ENCODE measurements at places on chromosomes 16 and 17.
A peak's percentile ranks its signal among the peaks of the same experiment; 100 is the strongest.

DNA sequence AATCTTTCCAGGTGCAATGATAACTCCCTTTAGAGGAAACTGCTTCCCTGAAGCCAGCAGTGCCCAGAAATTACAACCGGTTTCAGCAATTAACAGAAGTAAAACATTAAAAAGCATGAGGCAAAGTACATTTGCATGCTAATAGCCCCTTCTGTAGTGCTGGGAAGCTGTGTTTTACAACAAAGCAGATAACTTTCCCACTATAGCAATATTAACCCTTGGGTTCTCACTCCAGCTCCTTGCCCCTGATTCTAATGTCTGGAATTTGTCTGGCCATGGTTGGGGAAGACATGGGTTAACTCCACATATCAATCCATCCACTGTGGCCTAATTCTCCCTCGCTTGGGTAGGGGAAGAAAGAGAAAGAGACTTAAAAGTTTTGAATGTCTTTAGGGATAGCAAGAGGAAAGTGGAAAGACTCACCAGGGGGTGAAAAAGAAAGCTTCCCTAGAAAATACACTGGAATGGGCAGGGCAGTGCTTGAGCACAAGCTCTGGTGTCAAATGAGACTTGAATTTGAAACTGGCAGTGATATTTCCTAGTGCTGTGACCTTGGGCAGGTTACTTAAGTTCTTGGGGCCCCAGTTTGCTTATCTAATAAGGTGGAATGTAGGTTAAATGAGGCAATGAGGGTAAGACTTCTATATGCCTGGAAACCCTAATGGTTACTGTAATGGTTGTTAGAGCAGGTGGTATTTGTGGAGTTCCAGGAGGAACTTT is 102.0 kb downstream of the SOX9 start:
- no peak for DNase-seq

- DNase-seq, result no peak
These were observed 51.6 kb downstream of the ACTG1 start for GRCh38 chr17:81460856-81461460.

GRCh38 chr16:69131167-69131838 is 1.1 kb downstream of the CHTF8 start:
- DNase-seq, result no peak

- DNase-seq, result no peak
These were observed 18.1 kb upstream of the C16orf87 start for GRCh38 chr16:46848768-46849764.

DNA sequence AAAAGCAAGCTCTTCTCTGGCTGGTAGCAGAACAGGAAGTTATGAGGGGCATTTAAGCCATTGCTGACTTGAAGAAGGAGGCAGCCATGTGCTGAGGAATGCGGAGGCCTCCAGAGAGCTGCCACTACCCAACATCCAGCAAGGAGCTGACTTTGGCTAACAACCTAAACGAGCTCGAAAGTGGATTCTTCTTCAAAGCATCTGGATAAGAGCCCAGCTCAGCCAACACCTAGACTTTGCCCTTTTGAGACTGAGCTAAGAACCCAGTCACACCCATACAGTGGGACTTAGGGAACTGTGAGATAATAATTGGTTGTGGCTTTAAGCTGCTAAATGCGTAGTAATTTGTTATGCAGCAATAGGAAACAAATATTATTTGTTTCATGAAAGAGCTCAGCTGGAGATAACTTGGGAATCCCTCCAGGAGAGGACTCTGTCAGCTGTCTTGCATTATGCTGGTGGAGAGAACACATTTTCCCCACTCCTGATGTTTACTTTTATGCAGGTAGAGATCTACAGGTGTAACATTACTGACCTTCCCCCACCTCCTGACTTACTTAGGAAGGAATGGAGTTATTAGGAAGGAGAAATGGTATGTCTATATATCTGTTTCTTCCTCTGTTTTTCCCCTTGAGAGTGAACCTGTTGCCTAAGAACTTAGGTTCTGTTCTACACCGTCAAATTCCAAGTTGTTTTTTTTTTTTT is 52.7 kb upstream of the ZNF629 start:
- DNase-seq, result no peak

GRCh38 chr17:78771758-78772382 is 10.2 kb downstream of the CYTH1 start:
- no peak for DNase-seq

DNA sequence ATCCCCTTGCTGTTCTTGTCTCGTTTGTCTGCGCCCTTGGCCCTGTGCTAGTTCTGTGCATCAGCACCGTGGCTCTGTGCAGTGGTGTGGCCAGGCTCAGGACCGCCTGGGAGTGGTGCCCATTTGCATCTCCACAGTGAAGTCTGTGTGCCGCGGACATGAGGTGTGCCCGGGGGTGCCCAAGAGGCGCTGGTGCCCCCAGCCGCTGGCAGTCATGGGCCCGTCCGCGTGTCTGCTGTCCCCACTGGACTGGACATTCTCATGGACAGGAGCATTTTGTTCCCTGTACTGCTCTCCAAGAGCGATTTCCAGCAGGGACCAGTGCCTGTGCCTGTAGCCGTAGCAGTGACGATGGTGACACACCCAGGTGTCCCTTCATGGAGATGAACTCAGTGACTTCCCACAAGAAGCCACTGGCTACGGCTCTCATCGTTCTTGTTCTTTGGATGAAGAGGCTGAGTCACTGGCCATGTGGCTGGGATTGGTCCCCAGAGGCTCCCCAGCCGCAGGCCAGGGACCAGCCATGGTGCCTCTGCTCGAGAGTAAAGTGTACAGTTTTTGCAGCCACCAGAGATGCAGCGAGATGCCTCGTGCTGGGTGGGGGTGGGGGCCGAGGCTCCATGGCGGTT is 13.0 kb upstream of the MC1R start:
- DNase-seq, result no peak

GRCh38 chr16:1879477-1879876 is 7.5 kb upstream of the MEIOB start:
- no peak for DNase-seq

- no peak for DNase-seq
These were observed 45.5 kb upstream of the ZFHX3 start for GRCh38 chr16:73093146-73094144.

DNA sequence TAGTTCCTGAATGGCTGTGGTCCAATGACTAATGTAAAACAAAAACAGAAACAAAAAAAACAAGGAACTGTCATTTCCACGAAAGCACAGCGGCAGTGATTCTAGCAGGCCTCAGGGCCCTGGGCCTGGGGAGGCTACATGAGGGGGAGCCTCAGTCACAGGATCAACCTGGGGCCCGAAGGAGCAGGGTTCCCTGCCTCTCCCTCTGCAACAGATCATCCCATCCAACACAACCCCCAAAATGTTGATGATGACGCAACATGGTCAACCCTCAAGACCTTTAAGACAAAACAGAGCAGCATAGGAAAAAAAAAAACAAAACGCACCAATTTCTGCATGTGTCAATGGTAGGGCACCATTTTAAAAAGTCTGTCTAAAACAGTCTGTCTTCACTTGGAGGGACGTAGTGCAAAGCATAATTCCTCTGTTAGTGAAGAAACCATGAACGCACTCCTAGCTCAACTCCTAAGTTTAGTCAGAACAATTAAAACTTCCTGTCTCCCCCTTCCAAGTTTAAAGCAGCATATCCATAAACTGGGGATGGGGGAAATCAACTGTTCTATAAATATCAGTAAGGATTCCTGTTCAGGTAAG is 32.3 kb downstream of the AXIN2 start:
- DNase-seq, result no peak

DNA sequence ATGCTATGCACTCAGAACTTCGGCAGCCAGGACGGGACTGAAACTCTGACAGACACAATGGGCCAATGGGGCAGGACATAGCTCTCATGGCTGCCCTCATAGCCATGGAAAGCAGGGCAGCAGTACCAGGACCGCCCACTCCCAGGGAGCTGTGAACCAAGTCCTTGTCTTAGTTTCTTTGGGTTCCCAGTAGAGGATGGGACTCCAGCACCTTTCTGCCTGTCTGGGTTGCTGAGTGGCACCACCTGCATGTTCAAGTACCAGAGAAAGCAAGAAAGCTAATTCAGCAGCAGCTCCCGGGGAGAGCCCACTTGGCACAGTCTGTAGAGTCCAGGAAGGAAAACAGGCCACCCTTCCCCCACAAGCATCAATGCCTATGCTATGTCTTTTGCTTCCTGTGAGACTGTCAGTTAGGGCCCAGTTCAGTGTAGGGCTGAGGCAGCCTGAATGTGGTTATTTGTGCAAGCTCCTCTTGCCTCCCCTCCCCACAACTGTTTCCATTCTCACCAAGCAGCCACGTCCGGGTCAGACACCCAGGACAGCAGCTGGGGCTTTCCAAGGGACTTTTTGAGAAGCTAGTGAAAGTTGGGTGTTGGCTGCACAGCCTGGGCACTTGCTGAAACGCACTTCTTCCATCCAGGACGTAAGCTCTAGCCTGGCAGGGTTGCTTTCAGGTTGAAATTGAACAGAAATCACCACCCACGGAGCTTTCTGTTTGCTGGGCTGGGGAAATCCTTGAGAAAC is 7.8 kb downstream of the SUPT4H1 start:
- peak; percentile 81 for DNase-seq

DNA sequence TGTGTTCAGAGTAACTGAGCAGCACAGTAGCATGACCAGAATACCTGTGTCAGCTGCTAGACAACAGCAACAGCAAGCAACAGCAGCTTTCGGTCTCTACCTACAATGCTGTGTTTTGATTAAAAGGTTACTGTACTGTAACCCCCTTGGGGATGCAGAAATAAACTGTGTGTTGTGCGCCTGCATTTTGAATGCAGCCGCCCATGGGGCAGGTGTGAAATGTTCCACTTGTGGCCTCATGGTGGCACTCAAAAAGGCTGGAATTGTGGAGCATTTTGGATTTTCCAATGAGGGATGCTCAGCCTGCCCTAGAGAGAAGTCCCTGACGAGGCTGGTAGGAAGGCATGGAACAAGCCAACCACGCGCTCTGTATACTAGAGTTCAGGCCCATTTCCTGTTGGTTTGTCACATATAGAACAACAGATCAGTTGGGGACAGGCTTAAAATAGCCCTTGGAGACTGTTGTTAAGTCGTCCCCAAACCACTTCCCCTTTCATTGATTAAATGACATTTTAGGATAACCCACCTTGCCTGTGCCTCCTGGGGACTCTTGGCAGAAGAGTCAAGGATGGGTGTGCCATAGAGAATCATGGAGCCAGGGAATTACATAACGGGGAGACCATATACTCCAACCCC is 27.1 kb downstream of the SCPEP1 start:
- DNase-seq, result no peak

Data from activated T-cell treated with anti-CD3 and anti-CD28 coated beads for 48 hours (primary cell).